ENCODE measurements at places on chromosomes 2 and 18.

- peak; percentile 13 for DNase-seq
Observed at GRCh38 chr18:58787536-58788149, 77.0 kb upstream of the ZNF532 start.

DNA sequence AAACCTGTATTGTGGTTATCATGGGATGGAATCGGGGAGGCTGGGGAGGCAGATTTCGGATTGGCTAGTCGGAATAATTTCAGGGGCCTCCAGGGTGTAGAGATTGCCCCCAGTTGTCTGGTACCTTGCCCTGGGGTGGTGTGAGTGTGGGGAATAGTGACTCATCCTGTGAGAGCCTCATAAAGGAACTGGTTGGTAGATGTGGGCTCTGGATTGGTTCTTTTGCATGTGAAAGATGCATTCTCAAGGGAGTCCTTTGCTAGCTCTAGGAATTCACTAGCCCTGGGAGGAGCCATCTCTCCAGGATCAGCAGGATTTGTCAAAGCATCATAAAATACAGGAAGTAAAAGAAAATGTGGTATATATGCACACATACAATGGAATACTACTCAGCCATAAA is 331.6 kb downstream of the SETBP1 start:
- peak; percentile 61 for DNase-seq

GRCh38 chr2:101190747-101191516 is 39.8 kb upstream of the TBC1D8 start:
- no peak for DNase-seq

GRCh38 chr2:64012115-64012514 is 7.1 kb downstream of the VPS54 start:
- no peak for DNase-seq

DNA sequence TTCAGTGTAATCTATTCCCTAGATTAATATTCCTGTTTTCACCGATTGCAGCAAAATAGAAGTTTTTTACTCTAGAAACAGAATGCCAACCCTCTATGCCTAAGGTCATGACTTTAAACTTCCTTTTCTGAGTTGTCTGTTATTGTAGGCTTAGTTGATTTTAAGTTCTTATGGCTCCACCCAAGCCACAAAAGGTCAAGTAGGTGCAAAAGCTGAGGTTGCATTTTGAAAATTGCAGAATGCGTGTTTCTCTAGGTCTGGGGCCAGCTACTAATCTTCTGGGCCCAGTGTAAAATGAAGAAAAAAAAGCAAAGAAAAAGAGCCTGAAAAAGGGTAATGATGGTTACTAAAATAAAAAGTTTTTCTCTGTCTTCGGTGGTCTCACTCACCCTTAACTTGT is 635.7 kb upstream of the FAM98A start:
- DNase-seq: no peak

DNA sequence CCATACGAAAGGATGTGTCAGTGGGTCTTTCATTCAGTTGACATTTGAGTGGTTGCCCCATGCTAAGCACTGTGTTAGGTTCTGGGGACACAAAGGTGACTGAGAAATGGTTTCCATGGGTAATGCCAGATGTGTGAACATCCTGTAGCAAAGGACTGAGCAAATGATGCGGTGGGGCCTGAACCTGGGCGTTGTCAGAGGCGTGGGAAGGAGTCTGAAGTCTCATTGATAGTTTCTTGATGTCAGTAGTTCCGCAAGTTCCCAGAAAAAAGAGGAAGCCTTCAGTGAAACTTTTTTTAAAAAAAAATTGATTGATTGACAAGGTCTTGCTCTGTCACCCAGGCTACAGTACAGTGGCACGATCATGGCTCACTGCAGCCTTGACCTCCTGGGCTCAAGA is 56.9 kb downstream of the LIMS1 start:
- DNase-seq: no peak

DNA sequence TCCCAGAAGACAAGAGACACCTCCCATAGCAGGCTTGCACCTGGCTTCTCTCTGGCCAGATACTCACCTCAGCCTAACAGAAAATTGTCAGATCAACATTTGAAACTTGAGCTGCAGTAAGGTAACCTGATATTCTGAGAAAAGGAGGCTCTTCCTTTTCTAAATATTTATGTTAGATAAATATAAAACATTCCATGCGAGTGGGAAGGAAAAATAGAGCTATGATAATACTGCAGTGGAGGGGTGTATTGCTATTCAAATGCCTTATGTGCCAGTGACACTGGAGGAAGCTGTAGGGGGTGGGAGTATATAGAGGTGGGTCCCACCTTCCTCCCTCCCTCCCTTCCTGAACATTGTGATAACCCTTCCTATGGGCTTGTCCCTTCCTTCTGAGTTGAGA is 515.5 kb upstream of the CHAC2 start:
- DNase-seq: peak; percentile 8

DNA sequence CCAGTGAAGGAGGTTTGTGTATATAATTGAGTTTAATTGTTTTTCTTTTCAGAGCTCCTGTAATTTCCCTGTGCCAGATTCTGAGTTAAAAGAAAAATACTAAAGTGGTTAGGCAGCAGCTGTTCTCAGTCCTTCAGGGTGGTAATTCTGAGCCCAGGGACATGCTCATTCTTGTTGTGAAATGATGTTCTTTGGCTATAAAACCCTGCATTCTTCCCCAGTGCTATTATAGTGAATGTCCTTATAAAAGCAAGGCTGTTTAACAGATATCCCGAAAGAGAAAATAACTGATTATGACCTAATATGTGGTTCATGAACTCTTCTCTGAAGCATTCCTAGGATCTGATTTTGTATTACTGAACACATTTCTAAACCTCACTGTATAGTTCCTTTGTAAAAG is 34.0 kb downstream of the ADAM23 start:
- DNase-seq: peak; percentile 62

All from fibroblast of skin of back (primary cell).